Smooth muscle cell of trachea (primary cell): ENCODE measurements at places on chromosomes 11 and 22. TPM values are rescaled to one million over a fixed set of nuclear protein-coding genes. Genes with fewer than 3 reads are reported as not detected.

Gene MARK2
- total RNA-seq = 10.2 and 10.3 TPM in 2 replicates

Gene C11orf97
- total RNA-seq = not detected in 2 replicates

Gene GLB1L2
- total RNA-seq = 0.15 TPM in 1 of 2 replicates, not detected in the other

Gene CYTH4
- 0.29 and 0.83 TPM in 2 replicates for total RNA-seq

Gene UCP3
- 0.33 and 1.5 TPM in 2 replicates for total RNA-seq

Gene LGALS12
- total RNA-seq = not detected in 2 replicates

Gene OR8D1
- not detected in 2 replicates for total RNA-seq

Gene CCDC15
- total RNA-seq = 0.83 and 3.6 TPM in 2 replicates

Gene KCNJ1
- total RNA-seq = under 0.01 and 0.17 TPM in 2 replicates

Gene FAM118A
- total RNA-seq = 19.8 and 30.1 TPM in 2 replicates

Gene MS4A3
- not detected in 2 replicates for total RNA-seq

Gene TMEM191C
- total RNA-seq = 1.0 and 1.8 TPM in 2 replicates

Gene VWCE
- 1.2 and 8.4 TPM in 2 replicates for total RNA-seq

Gene BATF2
- 1.0 and 2.5 TPM in 2 replicates for total RNA-seq

Gene TOLLIP
- total RNA-seq = 35.6 and 46.0 TPM in 2 replicates

Gene TPBGL
- total RNA-seq = under 0.01 TPM in 1 of 2 replicates, not detected in the other

Gene C11orf52
- total RNA-seq = 0.66 TPM in 1 of 2 replicates, not detected in the other

Gene OR51D1
- total RNA-seq = not detected in 2 replicates
